ENCODE measurements at places on chromosomes 4 and X.
A peak's percentile ranks its signal among the peaks of the same experiment; 100 is the strongest.

- no peak for DNase-seq
Measured at GRCh38 chr4:154822775-154823174, 41.7 kb downstream of the RBM46 start.

DNA sequence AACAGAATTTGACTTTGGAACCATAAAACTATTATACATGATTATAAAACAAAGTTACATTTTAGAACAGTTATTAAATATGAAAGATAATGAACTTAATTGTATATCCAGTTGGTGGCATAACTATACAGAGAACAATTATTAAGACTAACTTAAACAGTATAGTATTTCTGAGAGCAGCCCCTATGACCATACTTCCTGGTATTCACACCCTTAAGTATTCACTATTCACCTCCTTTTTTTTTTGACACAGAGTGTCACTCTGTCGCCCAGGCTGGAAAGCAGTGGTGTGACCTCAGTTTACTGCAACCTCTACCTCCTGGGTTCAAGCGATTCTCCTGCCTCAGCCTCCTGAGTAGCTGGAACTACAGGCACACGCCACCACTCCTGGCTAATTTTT lies 74.5 kb downstream of the FRYL start:
- DNase-seq: no peak

DNA sequence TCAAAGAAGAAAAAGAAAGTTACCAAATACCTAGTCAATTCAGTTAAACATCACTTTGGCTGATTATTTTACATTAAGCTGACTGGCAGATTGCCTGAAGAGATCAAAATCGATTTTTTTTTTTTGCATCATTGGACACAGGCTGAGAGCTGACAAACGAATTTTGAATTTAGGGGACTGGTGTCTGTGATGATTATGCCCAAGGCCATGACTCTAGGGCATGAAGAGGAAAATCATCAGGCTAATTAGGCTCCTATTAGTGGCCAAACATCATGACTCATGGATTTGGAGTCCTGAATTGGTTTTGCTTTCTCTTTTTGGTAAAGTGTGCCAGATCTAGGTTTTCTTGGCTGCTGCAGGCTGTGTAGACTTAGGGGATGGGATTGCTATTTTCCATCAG lies 829.3 kb upstream of the LCORL start:
- DNase-seq: no peak

DNA sequence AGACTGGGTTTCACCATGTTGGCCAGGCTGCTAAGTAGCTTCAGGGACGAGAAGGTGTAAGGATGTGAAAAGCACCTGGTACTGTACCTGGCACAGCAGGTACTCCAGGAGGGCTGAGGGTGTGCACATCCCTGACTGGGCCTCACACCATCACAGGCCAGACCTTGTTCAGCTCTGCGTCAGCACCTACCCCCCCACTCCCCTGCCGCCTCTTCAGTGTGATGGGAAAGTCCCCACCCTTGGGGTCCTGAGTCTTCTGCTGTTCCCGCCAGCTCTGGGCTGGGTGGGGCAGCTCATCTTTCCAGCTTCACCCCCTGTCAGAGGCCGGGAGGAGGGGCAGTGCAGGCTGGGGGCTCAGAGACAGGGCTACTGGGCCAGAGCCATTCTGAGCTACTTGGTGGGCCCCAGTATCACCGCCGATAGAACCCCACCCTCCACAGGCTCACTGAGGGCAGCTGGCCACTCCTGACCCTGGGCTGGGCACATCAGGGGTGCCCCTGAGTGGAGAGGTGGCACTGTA lies 6.7 kb upstream of the SH3BP2 start:
- no peak for DNase-seq

DNA sequence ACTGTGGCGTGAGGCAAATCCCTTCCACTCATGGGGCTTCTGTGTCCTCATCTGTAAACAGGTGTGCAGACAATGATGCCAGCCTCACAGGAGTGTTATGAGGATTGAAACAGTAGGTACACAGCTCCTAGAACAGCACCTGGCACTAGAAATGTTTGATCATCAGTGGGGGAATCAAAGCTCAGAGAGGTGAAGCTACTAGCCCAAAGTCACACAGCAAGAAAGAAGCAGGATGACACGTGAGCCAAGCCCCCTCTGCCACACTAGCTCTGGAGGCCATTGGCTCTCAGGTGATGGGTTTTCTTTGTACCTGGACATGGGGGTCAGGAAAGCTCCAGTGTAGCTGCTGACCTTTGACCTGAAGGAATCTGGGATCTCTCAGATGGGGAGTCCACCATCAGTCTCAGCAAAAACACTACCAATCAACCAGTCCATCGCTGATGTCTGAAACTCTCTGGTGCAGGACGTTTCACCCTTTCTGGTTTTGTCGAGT lies 13.4 kb upstream of the SLC2A9 start:
- DNase-seq: no peak

GRCh38 chr4:114317564-114317963 lies 281.0 kb upstream of the UGT8 start:
- DNase-seq: no peak

GRCh38 chrX:42443267-42443666 lies 334.7 kb downstream of the PPP1R2C start:
- no peak for DNase-seq

DNA sequence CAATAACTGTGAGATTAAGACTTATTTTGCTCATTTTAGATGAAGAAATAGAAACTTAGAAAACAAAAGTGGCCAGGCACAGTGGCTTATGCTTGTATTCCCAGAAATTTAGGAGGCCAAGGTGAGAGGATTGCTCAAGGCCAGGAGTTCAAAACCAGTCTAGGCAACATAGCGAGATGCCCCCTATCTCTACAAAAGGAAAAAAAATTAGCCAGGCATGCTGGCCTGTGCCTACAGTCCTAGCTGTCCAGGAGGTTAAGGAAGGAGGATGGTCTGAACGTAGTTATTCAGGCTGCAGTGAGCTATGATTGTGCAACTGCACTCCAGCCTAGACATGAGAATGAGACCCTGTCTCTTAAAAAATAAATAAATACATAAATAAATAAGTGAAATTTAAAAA lies 28.0 kb downstream of the APELA start:
- no peak for DNase-seq

DNA sequence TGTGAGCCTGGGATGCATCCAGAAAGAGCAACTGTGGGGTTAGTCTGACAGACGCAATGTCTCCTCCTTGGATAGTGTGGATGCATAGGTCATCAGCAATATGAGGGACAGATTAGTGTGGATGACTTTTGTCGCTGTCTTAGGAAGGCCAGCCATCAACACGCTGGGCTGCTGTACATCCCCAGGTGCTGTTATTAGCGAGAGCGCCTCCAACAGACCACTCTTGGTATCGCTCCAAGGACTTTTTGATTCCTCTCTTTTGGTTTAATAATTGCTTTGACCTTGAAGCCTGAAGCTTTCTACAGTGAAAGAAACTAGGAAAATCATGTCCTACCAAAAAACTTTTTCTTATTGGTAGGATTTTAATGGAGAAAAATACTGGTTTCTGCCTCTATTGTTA lies 76.7 kb downstream of the TMEM131L start:
- DNase-seq: no peak

GRCh38 chr4:47451657-47452056 lies 11.8 kb downstream of the COMMD8 start:
- no peak for DNase-seq

DNA sequence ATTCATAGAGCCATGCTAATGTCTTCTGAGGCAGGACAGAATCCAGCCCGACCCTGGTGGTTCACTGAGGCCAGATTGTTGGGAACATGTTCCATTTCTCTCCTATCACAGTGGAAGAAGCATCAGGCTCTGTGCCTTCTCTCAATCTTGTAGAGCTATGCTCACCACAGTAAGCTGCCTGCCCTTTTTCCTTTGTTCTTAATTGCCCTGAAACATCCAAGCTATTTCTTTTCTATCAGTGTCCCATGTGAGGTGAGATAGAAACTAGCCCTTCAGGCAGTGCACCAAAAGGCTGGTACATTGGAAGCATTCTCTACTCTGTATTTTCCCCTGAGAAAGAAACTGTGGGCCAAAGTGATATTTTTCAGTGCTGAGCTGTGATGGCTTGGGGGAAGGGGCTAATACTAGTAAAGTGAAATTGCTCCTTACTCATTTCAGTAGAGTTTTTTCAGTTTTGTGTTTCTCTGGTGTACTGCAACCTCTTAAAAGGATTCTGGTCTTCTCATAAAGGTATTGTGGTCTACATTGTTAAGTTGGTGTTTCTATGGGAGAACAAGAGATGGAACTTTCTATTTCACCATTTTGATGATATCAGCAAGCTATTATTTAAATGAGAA lies 611.2 kb downstream of the RPA4 start:
- no peak for DNase-seq

DNA sequence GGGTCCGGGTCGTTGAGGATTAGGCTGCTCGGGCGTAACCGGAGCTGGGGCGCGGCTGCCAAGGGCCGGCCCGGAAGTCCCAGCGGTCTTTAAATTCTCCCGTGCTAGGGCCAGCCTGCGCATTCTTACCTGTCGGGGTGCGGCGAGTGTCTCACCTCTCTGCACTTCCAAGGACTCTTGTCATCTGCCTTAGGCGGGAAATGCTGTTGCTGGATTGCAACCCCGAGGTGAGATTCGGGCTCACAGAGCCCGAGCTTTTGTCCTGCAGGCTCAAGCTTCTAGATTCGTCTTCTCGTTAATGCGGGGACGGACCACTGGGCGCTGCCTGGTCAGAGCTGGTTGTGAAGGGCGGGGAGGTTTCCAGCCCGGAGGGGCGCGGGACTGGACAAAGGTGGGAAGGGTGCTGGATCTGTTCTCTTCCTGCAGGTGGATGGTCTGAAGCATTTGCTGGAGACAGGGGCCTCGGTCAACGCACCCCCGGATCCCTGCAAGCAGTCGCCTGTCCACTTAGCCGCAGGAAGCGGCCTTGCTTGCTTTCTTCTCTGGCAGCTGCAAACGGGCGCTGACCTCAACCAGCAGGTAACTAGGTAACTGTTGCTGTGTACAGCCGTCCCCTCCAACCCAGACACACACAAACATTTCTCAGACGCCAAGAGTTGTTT lies at the start of gene ANKRD37:
ANKRD37 (plus strand) TSS at position 118 of the 662 bp plus-strand sequence; CDS start at position 201, 83 bp downstream.
- peak; percentile 76 for DNase-seq

All from right cardiac atrium (tissue), 5 donors.